ENCODE measurements at places on chromosomes 7 and 10.

GRCh38 chr10:31018962-31019361 lies 12.7 kb downstream of the ZNF438 start:
- no peak overlapping the region for H3K27ac ChIP-seq
- peaks cover 24% of the 10 kb centered on the region for H3K4me1 ChIP-seq
- peaks cover 7% of the 10 kb centered on the region for H3K36me3 ChIP-seq

- DNase-seq: peak; percentile 60
- peak overlapping the region; percentile 86 for H3K27ac ChIP-seq
- H3K4me3 ChIP-seq: peak overlapping the region; percentile 70
- no peaks in the 10 kb centered on the region for H3K27me3 ChIP-seq
- peaks cover 27% of the 10 kb centered on the region for H3K36me3 ChIP-seq
These were observed 29.3 kb upstream of the ERCC6 start for GRCh38 chr10:49568235-49568634.

- H3K4me3 ChIP-seq: no peak overlapping the region
- no peaks in the 10 kb centered on the region for H3K4me1 ChIP-seq
- peaks cover 4% of the 10 kb centered on the region for H3K36me3 ChIP-seq
- peaks cover 5% of the 10 kb centered on the region for H3K27me3 ChIP-seq
- no peak overlapping the region for H3K27ac ChIP-seq
- no peak for DNase-seq
These were observed 181.3 kb downstream of the PTPRN2 start for GRCh38 chr7:158406364-158406763.

GRCh38 chr10:35421553-35422178 lies 85.4 kb downstream of the CCNY start:
- H3K4me1 ChIP-seq: peaks cover 90% of the 10 kb centered on the region
- peaks cover 3% of the 10 kb centered on the region for H3K27me3 ChIP-seq
- H3K27ac ChIP-seq: peak overlapping the region; percentile 97
- H3K4me3 ChIP-seq: peak overlapping the region; percentile 77
- H3K36me3 ChIP-seq: peaks cover 4% of the 10 kb centered on the region

- peaks cover 29% of the 10 kb centered on the region for H3K4me1 ChIP-seq
- peak overlapping the region; percentile 96 for H3K27ac ChIP-seq
- no peaks in the 10 kb centered on the region for H3K36me3 ChIP-seq
- peak overlapping the region; percentile 6 for H3K4me3 ChIP-seq
These were observed 8.2 kb upstream of the CLIP2 start for GRCh38 chr7:74280985-74281384.

- no peaks in the 10 kb centered on the region for H3K36me3 ChIP-seq
- peak overlapping the region; percentile 84 for H3K27ac ChIP-seq
- H3K27me3 ChIP-seq: no peaks in the 10 kb centered on the region
- peak; percentile 94 for DNase-seq
- H3K4me3 ChIP-seq: peak overlapping the region; percentile 15
These were observed 6.5 kb downstream of the BAIAP2L1 start for GRCh38 chr7:98394377-98394836.

DNA sequence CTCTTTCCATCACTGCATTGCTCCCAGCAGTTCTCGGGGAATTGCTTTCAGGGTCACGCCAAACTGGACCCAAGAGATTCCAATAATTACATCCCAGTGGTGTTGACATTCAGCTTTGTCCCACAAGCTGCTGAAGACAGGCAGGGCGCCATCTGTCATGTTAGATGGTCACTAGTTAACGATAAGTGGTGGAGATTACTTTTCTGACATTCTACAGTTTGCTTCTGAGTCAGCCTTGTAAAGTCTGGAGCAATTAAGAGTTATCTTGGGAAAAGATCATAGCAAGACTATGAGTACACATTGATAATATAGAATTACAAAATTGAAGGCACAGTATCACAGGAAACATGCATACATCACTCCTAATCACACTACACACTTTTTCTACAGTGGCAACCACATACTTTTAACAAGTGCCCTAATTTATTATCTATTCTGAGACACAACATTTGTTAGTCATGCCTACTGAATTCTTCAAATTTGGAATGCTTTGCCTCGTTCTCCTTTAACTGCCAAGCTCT lies 41.9 kb downstream of the SEMA3C start:
- H3K27ac ChIP-seq: peak overlapping the region; percentile 32
- H3K4me1 ChIP-seq: peaks cover 53% of the 10 kb centered on the region
- DNase-seq: peak; percentile 85
- 0 out of 2 replicates have a peak overlapping the region, but pooled peaks have one; percentile 30 for H3K4me3 ChIP-seq
- H3K27me3 ChIP-seq: peaks cover 2% of the 10 kb centered on the region

DNA sequence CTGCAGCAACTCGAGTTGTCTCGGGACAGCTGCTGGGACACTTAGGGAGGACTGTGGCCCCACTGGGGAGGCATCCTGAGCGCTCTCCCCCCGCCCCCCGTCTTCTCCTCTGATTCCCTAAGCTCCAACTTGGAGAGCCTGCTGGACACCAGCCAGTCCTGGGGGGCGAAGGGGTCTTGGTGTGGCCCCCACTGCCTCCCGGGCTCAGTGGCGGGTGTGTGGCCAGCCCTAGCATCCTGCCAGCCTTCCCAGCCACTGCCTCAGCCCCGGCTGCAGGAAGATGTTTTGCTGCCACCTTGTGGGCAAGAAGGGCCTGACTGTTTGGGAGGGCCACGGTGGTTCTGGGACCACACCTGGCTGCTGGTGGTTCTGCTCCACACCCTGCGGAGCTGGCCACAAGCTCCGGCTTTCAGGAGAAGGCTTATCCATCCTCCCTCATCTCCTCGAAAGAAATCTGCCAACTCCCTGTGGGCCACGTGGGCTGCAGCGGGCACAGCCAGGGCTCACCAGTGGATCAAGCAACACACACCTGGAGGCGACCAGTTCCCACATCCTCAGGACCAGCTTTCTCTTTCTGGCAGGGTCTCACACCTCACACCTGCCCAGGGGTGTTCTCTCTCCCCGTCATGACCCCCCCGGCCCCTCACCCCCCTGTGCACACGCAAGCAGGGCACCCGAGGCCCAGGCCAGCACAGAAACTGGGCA lies 24.8 kb downstream of the AGAP3 start:
- H3K4me1 ChIP-seq: peaks cover 63% of the 10 kb centered on the region
- peak; percentile 65 for DNase-seq
- peak overlapping the region; percentile 29 for H3K4me3 ChIP-seq
- H3K36me3 ChIP-seq: no peaks in the 10 kb centered on the region
- H3K27ac ChIP-seq: peak overlapping the region; percentile 33

DNA sequence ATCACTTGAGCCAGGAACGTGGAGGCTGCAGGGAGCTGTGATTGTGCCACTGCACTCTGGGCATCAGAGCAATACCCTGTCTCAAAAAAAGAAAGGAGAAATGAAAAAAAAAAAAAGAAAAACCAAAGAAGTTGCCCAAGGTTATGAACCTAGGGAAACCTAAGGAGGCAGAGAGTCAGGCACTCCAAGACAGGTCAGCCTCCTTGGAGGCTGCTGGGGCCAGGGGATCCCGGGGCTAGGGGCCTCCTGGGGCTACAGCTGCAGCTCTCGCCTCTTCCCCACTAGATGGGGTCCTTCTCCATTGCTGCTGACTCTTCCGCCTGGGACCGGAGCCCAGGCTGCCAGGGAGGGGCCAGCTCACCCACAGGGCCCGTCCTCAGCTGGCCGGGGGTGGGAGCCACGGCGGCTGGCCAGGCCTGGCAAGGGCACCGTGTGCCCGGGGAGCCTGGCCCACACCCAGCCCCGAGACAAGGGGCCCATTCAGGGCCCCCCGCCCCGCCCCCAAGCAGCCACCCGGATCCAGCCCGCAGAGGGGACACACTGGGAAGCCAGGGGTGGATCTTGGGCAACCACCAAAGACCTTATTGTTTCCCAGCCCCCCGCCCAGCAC lies 1.7 kb upstream of the SPACDR start:
- peaks cover 24% of the 10 kb centered on the region for H3K4me1 ChIP-seq
- peak; percentile 45 for DNase-seq
- peaks cover 1% of the 10 kb centered on the region for H3K27me3 ChIP-seq
- peaks cover 17% of the 10 kb centered on the region for H3K36me3 ChIP-seq

DNA sequence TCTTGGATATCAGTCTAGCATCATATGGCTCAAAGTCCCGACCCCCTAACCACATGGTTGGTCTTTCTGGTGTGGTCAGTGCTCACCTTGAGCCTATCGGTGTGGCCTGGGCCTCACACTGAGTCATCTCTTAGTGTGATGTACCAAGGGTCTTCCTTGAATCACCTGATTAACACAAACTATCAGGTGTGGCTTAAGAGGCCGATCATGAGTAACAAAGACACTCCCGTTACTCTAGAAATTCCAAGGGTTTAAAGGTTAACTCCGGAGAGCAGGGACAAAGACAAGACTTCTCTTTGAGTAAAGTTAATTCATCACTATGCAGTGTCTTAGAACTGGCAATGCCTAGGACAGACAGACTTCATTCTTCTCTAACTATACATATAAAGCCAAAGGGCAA lies 52.3 kb upstream of the ARMC3 start:
- no peaks in the 10 kb centered on the region for H3K4me1 ChIP-seq
- H3K36me3 ChIP-seq: no peaks in the 10 kb centered on the region
- H3K27me3 ChIP-seq: peaks cover 14% of the 10 kb centered on the region
- no peak overlapping the region for H3K4me3 ChIP-seq

DNA sequence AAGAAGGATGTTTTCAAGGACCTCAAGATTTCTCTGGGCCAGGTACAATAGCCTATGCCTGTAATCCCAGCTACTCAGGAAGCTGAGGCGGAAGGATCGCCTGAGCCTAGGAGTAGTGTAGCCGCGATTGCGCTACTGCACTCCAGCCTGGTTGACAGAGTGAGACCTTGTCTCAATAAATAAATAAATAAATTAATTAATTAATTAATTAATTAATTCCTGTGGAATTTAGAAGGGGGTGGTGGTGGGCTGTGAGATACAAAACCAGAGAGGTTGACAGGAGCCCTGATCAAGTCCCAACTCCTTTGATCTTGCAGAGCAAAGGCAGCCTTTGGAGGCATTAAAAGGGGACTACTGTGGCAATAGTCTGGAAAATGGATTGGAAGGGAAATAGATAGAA lies 39.3 kb upstream of the NRF1 start:
- no peak overlapping the region for H3K27ac ChIP-seq
- peaks cover 45% of the 10 kb centered on the region for H3K4me1 ChIP-seq
- peaks cover 2% of the 10 kb centered on the region for H3K27me3 ChIP-seq
- H3K36me3 ChIP-seq: peaks cover 17% of the 10 kb centered on the region
- no peak overlapping the region for H3K4me3 ChIP-seq

DNA sequence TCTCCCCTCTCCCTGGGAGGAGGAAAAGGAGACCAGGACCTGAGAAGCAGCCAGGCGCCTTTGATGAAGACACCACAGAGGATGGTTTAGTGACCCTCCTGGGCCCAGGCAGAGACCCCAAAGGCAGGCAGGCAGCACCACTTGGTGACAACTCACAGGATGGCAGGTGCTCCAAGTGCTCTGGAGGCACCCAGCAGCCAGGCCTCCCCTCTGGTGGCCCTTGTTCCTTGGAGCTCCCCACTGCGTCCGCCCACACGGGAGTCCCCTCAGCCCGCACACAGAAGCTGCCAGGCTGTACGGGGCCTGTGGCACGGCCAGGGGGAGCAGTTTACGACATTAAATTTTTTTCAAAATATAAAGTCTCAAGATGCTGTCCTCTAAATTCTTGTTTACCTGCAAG lies 607.1 kb upstream of the FOXK1 start:
- DNase-seq: no peak
- H3K27ac ChIP-seq: no peak overlapping the region
- no peaks in the 10 kb centered on the region for H3K36me3 ChIP-seq
- H3K4me1 ChIP-seq: no peaks in the 10 kb centered on the region
- H3K4me3 ChIP-seq: no peak overlapping the region

- no peaks in the 10 kb centered on the region for H3K4me1 ChIP-seq
- H3K36me3 ChIP-seq: no peaks in the 10 kb centered on the region
- no peak for DNase-seq
These were observed 435.8 kb downstream of the GPAM start for GRCh38 chr10:111747751-111748150.
